ENCODE measurements at places on chromosomes 4 and X. TPM values are rescaled to one million over a fixed set of nuclear protein-coding genes. Genes with fewer than 3 reads are reported as not detected.

NLRP2B gene
- total RNA-seq = 0.25 TPM

GPR143 gene
- total RNA-seq = 0.98 TPM

GRXCR1 gene
- not detected for total RNA-seq

FRAS1 gene
- total RNA-seq = 11.3 TPM

CCKAR gene
- 0.25 TPM for total RNA-seq

HSD17B13 gene
- total RNA-seq = under 0.01 TPM

SSX4B gene
- not detected for total RNA-seq

CABS1 gene
- not detected for total RNA-seq

GABRG1 gene
- total RNA-seq = 21.9 TPM

HPSE gene
- total RNA-seq = 0.49 TPM

PLAC1 gene
- total RNA-seq = not detected

MAMLD1 gene
- 3.7 TPM for total RNA-seq

TMEM31 gene
- not detected for total RNA-seq

IQSEC2 gene
- total RNA-seq = 14.0 TPM

BGN gene
- 4.4 TPM for total RNA-seq

ABCG2 gene
- total RNA-seq = 15.5 TPM

HPGDS gene
- total RNA-seq = 0.98 TPM

GLRB gene
- total RNA-seq = 25.6 TPM

SRD5A3 gene
- total RNA-seq = 6.1 TPM

NAP1L2 gene
- total RNA-seq = 29.7 TPM

XPNPEP2 gene
- under 0.01 TPM for total RNA-seq

TEX13C gene
- total RNA-seq = not detected

MAGED4B gene
- 103 TPM for total RNA-seq

RBMX gene
- 276 TPM for total RNA-seq

ELK1 gene
- 14.5 TPM for total RNA-seq

PDZD4 gene
- 141 TPM for total RNA-seq

JCHAIN gene
- not detected for total RNA-seq

CFP gene
- total RNA-seq = 0.49 TPM

SSX1 gene
- not detected for total RNA-seq

FAM53A gene
- 2.0 TPM for total RNA-seq

FHDC1 gene
- 7.9 TPM for total RNA-seq

Measured in temporal lobe (tissue), 4 donors.